ENCODE measurements at places on chromosomes 16 and 17.

DNA sequence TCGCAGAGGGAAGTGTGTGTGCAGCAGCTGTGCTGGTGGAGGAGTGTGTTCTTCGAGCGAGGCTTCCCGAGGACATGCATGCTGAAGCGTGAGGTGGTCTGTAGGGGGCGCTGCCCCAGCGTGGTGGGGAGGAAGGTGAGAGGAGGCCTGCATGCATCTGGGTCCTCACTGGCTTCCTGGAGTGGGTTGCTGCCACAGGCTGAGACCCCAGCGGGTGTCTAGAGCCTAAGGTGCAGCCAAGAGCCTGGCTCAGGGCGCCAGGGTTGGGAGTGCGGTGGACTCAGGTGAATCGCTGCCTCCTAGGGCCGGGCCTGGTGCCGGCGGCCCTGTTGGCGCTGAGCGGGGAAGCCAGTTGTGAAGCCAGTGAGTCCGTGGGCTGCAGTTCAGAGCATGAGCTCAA, 7.5 kb upstream of the HSD3B7 start:
- no peak for DNase-seq

GRCh38 chr17:50618941-50619340, 15.7 kb upstream of the ABCC3 start:
- no peak for DNase-seq

DNA sequence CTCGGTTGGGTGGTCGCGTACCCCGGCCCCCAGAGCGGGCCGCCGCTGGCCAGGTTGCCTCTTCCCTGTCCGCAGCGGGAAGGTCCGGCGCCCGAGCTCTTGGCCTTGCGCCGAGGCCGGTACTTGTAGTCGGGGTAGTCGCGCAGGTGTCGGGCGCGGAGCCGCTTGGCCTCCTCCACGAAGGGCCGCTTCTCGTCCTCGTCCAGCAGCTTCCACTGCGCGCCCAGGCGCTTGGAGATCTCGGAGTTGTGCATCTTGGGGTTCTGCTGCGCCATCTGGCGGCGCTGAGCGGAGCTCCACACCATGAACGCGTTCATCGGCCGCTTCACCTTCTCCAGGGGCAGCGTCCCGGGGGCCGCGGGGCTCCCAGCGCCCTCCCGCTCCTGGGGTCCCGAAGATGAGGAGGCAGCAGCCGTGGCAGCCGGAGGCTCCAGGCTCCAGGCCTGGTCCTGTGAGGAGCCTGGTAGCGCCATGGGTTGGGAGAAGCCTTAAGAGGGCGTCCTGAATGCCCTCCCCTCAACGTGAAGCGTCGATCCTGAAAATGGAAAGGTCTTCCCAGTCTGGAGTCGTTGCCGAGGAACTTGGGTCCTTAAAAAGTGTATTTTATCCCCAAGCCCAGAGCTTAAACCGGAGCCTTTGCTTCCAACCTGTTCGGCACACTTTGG, 558 bp downstream of the SOX15 start:
- DNase-seq = no peak

DNA sequence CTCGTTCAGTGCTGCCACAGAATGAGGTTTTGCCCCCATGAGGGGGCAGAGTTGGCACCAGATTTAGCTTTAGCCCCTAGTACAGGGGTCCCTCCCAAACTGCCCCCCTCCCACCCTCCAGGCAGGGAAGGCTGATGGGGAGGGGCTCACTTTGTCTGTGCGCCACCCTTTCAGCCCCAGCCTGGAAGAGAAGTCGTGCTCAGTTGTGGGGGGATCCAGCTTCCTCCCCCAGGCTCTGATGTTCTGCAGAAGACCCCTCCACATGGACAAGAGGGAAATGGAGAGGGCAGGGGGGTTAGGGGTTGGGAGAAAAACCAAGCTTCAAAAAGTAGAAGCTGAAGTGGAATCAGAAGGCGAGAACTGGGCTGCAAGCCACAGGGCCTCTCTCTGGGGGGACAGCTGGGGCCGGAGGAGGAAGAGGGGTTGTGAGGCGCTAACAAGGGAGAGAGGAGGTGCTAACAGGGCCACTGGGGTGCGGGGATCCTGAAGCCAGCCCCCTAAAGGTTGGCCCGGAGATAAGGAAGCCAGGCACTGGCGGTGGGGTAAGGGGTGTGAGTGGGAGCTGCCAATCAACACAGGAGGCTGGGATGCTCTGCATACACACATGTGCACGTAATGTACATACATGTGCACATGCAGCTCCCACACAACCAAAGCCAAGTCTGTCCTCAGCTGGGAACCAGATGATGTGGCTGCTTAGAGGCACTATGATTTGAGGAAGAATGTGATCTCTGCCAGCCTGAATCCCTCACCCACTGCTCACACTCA, 7.0 kb upstream of the TMEM92 start:
- no peak for DNase-seq

GRCh38 chr17:19019041-19019941, 14.7 kb upstream of the FAM83G start:
- DNase-seq = no peak
